ENCODE measurements at places on chromosomes 12 and 14. TPM values are rescaled to one million over a fixed set of nuclear protein-coding genes. Genes with fewer than 3 reads are reported as not detected.

DNA sequence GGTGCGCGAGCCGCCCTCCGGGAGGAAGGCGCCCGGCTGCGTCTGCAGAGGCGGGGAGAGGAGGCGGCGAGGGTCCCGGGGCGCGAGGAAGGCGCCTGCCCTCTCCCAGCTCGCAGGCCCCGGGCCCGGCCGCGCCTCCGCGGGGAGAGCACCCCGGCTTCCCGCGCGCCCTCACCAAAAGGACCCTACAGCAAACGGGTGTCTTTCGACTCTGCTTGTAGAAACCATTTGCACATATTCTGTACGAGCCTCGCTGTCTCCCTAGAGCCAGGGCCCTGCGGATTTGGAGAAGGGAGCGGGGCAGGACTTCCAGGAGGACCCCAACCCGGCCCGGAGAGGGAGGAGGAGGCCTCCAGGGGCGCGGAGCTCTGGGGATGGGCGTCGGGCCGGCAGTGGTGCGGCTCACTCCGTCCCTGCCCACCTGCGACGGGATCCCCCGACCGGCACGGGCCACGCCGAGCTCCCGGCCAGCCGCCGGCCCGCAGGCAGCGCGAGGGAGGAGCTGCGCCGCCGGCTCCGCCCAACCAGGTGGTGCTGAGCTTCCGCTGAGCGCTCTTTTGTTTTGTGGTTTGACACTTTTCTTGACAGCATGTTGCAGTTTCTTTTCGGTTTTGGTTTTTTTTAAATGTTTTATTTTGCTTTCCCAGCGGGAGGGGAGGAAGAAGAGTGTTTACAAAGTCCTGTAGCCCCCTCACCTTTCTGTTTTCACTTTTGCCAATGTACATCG is 103.3 kb upstream of the FKBP4 start:
- peak; percentile 50 for DNase-seq

- no peak for DNase-seq
Measured at GRCh38 chr12:12425001-12425400, 68.1 kb downstream of the BORCS5 start.

GRCh38 chr12:108547686-108548085 is 13.3 kb downstream of the SART3 start:
- DNase-seq: no peak

- no peak for DNase-seq
Measured at GRCh38 chr12:127998988-127999387, 268.0 kb upstream of the TMEM132C start.

DNA sequence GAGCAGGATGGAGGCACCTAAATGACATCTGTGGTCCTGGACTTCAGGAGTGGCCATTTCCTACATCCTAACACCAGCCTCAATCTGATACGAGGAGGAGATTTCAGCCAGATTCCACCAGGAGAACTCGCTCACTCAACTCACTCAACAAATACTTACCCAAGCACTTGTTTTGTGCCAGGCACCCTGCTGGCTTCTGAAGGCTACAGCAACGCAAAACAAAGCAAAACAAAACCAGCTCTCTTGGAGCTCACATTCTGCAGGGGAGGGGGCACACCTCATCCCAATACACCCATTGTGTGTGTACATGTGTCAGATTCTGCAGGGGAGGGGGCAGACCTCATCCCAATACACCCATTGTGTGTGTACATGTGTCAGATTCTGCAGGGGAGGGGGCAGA is 144.8 kb downstream of the PIWIL1 start:
- DNase-seq: no peak

GRCh38 chr12:92908108-92908507 is 21.0 kb downstream of the EEA1 start:
- no peak for DNase-seq

DNA sequence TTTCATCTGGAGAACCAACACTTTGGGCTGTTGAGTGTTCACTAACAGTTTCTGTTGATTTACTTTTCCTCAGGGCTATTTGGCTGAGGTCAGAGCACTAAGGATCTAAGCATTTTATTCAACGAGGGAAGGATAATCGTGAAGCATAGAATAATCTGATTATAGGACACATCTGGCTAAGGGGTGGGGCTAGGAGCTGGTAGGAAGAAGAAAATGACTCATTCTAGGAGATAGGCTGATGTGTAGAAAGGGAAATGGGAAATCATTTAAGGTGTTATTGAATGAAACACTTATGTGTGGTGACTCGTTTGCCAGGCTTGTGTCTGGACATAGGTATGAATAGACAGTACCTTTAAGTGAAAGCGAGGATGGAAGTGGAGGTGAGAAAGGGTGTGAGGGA is 167.2 kb downstream of the ETNK1 start:
- DNase-seq: no peak

DNA sequence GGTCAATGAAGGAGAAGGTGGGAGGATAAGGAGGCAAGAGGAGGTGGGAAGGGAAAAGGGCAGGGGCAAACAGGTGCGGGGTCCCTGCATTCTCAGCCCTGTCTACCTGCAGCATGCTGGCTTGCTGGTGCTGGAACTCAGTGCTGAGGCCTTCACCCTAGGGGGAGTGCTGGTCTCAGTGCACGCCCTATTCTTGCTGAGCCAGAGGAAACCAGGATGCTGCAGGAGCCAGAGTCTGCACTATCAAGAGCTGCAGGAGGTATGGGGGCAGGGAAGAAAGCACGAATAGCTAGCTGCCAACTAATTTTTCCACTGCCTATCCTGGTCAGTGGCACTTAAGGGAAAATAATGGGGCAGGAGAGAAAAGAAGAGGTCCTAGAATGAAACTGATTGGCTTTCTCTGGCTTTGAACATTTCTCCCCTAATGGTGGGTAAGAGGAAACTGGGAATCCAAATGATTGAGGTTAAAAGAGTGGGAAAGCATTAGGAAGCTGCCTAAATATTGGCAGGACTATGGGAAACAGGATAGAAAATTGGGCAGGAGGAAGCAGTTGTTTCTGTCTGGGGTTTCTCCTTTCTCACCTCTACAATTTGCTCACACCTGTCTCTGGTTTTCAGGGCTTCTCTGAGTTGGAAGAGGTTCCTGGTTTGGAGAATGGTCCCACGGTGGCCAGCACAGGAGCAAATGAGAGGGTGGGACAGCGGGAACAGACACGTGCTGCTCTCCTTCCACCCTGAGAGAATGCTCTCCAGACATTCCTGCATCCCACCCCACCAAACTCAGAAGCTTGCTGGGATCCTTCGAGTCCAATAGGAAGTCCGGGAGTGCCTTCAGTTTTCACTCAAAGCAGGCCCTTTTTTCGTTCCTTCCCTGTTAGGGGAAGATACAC is 1.9 kb downstream of the TMEM253 start:
- DNase-seq: no peak

DNA sequence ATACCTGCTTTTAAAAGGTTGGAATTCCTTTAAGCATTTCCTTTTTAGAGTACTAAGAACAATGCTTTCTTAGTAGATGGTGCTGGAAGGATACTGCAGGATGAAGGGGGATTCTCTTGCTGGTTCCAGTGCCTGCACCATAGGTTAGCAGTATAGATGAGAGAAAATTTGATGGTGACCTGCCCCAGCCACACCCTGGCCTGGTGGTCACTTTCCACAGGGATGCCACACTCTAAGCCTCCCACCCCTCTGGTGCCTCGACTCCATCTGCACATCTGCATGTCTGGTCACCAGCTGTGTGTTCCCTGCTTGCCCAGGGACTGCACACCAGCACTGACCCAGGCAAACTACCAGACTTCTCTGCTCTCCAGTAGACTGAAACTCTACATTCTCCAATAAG is 19.1 kb downstream of the SLC2A3 start:
- no peak for DNase-seq

DNA sequence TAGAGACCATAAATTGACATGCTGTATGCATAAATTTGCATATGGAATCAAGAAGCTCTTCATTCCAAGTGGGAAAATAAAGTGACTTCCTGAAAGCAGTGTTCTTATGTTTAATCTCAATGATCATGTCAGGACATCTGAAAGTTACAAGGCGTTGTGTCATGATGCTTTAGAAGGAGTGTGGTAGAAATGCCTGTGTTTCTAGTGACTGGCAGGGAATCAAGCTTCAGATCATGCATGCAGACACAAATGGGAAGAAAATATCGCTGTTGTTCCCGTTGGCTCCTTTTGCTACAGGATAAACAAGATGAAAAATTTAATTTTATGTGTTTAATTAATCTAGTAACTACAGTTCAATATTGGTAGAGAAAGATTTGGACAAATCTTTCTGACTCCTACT is 298.1 kb upstream of the SYT1 start:
- DNase-seq: no peak

GRCh38 chr12:17064834-17065233 is 458.9 kb upstream of the LMO3 start:
- DNase-seq: no peak

Gene ANKRD33
- total RNA-seq: not detected

Gene HHIPL1
- 0.16 TPM for total RNA-seq

Gene JAG2
- total RNA-seq: 4.3 TPM

Gene MARCHF9
- total RNA-seq: 17.4 TPM

Gene NGDN
- total RNA-seq: 54.2 TPM

Gene KRT6C
- not detected for total RNA-seq

Gene RNASE3
- not detected for total RNA-seq

Gene OTX2
- not detected for total RNA-seq

Measured in activated naive CD4-positive, alpha-beta T cell treated with anti-CD3 and anti-CD28 coated beads, Interleukin-2, amount 50 U/mL, for 72 hours (primary cell).